ENCODE measurements at places on chromosomes 1 and 21. TPM values are rescaled to one million over a fixed set of nuclear protein-coding genes. Genes with fewer than 3 reads are reported as not detected.

- H3K4me3 ChIP-seq, result no peak overlapping the region
- H3K36me3 ChIP-seq, result no peaks in the 10 kb centered on the region
- no peak overlapping the region for H3K27ac ChIP-seq
These were observed 132.8 kb downstream of the TNFSF18 start for GRCh38 chr1:172917972-172918371.

DNA sequence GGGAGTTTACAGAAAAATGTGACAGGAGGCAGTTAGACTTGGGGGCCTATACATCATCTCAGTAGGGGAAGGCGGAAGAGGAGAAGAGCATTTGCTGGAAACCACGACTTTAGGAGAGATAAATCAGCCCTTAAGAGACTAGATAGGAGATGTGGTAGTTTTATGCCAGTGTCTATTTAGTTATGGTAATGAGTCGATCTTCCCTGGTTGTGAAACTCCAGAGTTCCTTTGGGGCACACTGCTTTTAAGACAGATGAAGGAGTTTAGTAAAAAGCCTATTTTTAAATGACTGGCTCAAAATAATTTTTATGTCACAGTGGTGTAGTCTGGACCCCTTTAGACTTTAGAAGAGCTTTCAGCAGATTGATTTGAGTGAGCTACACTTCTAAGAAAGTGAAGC, 7.8 kb downstream of the PGM1 start:
- H3K4me3 ChIP-seq, result no peak overlapping the region
- H3K36me3 ChIP-seq, result no peaks in the 10 kb centered on the region
- no peak for DNase-seq
- H3K27ac ChIP-seq, result no peak overlapping the region
- no peaks in the 10 kb centered on the region for H3K4me1 ChIP-seq
- H3K27me3 ChIP-seq, result no peaks in the 10 kb centered on the region

DNA sequence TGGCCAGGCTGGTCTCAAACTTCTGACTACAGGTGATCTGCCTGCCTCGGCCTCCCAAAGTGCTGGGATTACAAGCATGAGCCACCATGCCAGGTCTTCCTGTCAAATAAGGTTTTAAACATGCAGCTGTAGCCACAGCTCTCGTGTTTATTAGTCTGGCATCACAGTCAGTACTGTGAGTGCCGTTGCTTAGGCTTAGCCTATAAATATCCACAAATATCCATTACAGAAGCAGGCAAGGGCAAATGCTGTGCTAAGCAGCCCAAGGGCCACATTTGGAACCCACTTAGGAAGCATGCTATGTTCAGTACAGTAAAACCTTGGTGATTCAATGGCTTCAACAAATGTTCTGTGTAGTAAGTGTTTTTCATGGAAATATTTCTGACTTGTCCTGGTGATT, 75.9 kb downstream of the KIF1B start:
- no peaks in the 10 kb centered on the region for H3K27me3 ChIP-seq
- DNase-seq, result no peak
- no peak overlapping the region for H3K4me3 ChIP-seq
- H3K27ac ChIP-seq, result no peak overlapping the region

GRCh38 chr1:34477632-34478141, 277.2 kb upstream of the GJB5 start:
- no peaks in the 10 kb centered on the region for H3K27me3 ChIP-seq
- H3K4me1 ChIP-seq, result no peaks in the 10 kb centered on the region
- H3K4me3 ChIP-seq, result no peak overlapping the region
- H3K36me3 ChIP-seq, result no peaks in the 10 kb centered on the region
- no peak for DNase-seq

DNA sequence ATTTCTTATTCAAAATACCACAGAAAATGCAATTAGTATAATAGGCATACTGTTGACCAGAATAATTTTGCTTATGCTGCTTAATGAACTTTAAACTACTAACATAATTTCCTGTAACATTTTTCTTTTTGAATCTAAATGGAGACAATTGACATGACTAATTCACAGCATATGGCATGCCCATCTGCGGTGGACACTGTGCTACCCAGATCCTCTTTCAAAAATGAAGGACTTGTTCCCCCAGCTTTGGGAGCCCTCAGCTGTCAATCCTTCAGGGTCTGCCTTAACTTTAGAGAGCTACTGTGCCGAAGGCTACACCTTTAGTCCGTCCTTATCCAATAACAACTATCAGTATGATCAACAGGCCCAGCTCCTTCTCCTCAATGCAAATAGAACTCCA, 789.0 kb downstream of the PLA2G4A start:
- no peaks in the 10 kb centered on the region for H3K4me1 ChIP-seq
- H3K4me3 ChIP-seq, result no peak overlapping the region
- H3K27ac ChIP-seq, result no peak overlapping the region
- no peaks in the 10 kb centered on the region for H3K36me3 ChIP-seq
- DNase-seq, result no peak

GRCh38 chr21:35212393-35213127, 163.5 kb upstream of the RUNX1 start:
- H3K27ac ChIP-seq, result no peak overlapping the region
- no peak for DNase-seq
- H3K27me3 ChIP-seq, result no peaks in the 10 kb centered on the region
- no peaks in the 10 kb centered on the region for H3K36me3 ChIP-seq
- H3K4me3 ChIP-seq, result no peak overlapping the region

Gene C4BPA
- 618 TPM for total RNA-seq

Gene KRTAP19-3
- not detected for total RNA-seq

Gene LRRC71
- 13.9 TPM for total RNA-seq

Gene PHLDA3
- total RNA-seq, result 211 TPM

Gene CFAP107
- total RNA-seq, result 3.4 TPM
